ENCODE measurements at places on chromosomes 4 and X. TPM values are rescaled to one million over a fixed set of nuclear protein-coding genes. Genes with fewer than 3 reads are reported as not detected.

The BEX5 gene
- total RNA-seq, result 9.2 TPM

DNA sequence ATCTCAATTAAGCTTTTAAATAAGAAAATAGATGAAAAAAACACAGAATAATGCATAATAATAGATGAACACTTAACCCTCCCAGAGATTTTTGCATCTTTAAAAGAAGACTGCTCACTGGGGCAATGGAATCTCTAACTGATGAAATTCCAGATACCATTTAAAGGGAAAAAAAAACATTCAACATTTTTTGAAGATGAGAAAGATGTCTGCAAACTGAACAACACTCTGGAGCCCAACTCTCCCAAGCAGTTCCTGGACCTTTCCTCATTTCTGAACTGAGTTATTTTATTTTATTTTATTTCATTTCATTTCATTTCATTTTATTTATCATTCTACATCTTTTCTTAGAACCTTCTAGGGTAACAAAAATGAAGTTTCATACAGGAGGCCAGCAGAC lies 90.7 kb downstream of the CORIN start:
- no peak for DNase-seq

- no peak for DNase-seq
Measured at GRCh38 chr4:185219551-185220344, 10.3 kb downstream of the SNX25 start.

GRCh38 chr4:6042293-6043063 lies 24.2 kb upstream of the C4orf50 start:
- DNase-seq, result no peak

The F9 gene
- total RNA-seq, result not detected

Data from naive thymus-derived CD8-positive, alpha-beta T cell (primary cell).